A172 (cell line): ENCODE measurements at places on chromosomes 4 and X. TPM values are rescaled to one million over a fixed set of nuclear protein-coding genes. Genes with fewer than 3 reads are reported as not detected.

The SLC25A43 gene
- 13.2 and 14.9 TPM in 2 replicates for total RNA-seq

The SPANXN3 gene
- total RNA-seq = not detected in 2 replicates

The LRIT3 gene
- not detected in 2 replicates for total RNA-seq

The ZNF81 gene
- total RNA-seq = 4.0 and 8.9 TPM in 2 replicates

The PRKG2 gene
- 0.02 and 0.05 TPM in 2 replicates for total RNA-seq

The RNF150 gene
- total RNA-seq = 4.9 and 6.4 TPM in 2 replicates

The SYP gene
- total RNA-seq = 0.05 and 0.48 TPM in 2 replicates

The VSIG1 gene
- total RNA-seq = not detected in 2 replicates

The DCAF12L2 gene
- total RNA-seq = not detected in 2 replicates

The SFRP2 gene
- total RNA-seq = not detected in 2 replicates

The MAGEC3 gene
- total RNA-seq = not detected in 2 replicates

The TMPRSS11F gene
- total RNA-seq = not detected in 2 replicates

The RBM46 gene
- not detected in 2 replicates for total RNA-seq

The CT55 gene
- total RNA-seq = 1.5 and 2.5 TPM in 2 replicates

The STK32B gene
- total RNA-seq = 0.03 and 0.10 TPM in 2 replicates

The CSTF2 gene
- 12.7 and 18.3 TPM in 2 replicates for total RNA-seq

The SPINK2 gene
- not detected in 2 replicates for total RNA-seq

The AADAT gene
- total RNA-seq = 3.0 and 5.6 TPM in 2 replicates

The WNK3 gene
- total RNA-seq = 3.3 and 4.2 TPM in 2 replicates

The HEPH gene
- not detected in 2 replicates for total RNA-seq

The KIAA0232 gene
- 21.6 and 22.6 TPM in 2 replicates for total RNA-seq

The MAGEC1 gene
- total RNA-seq = not detected in 2 replicates

The PF4V1 gene
- total RNA-seq = not detected in 2 replicates

The FAM114A1 gene
- total RNA-seq = 85.3 and 89.1 TPM in 2 replicates

The GRIA2 gene
- not detected in 2 replicates for total RNA-seq

The ZMAT1 gene
- total RNA-seq = 0.53 and 3.2 TPM in 2 replicates

The CENPVL1 gene
- total RNA-seq = not detected in 2 replicates

The ARMCX6 gene
- 29.8 and 42.6 TPM in 2 replicates for total RNA-seq

The HS3ST1 gene
- total RNA-seq = not detected in 2 replicates

The ZGRF1 gene
- 23.1 and 23.5 TPM in 2 replicates for total RNA-seq

The MMGT1 gene
- 9.5 and 11.3 TPM in 2 replicates for total RNA-seq

The ITIH6 gene
- total RNA-seq = not detected in 2 replicates

The SPIN3 gene
- 12.4 TPM in 2 replicates for total RNA-seq

The POU3F4 gene
- total RNA-seq = not detected in 2 replicates

The CYSLTR1 gene
- not detected in 2 replicates for total RNA-seq

The DUX4 gene
- not detected in 2 replicates for total RNA-seq

The AMOT gene
- total RNA-seq = 1.7 and 3.2 TPM in 2 replicates

The GPRIN3 gene
- 0.41 and 0.79 TPM in 2 replicates for total RNA-seq
